ENCODE measurements at places on chromosomes 12 and 14.

- DNase-seq = no peak
These were observed 366.7 kb downstream of the GALC start for GRCh38 chr14:87626266-87626665.

DNA sequence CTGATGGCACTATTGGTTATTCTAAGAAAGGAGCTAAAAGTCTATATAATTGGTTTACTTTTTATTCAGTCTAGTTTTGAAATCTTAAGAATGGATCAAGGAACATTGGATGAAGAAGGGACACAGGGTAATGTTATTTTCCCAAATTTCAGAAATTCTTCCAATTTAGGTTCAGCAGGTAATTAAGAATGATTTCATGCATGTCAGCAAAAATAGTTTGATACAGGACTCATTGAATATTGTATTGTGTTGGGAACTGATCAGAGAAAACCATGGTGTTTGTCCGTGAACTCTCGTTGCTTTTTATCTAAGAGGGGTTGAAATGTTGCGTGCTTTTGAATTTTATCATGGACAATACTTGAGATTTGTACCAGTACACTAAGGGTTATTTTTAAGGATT, 58.6 kb downstream of the PDE3A start:
- no peak for DNase-seq

DNA sequence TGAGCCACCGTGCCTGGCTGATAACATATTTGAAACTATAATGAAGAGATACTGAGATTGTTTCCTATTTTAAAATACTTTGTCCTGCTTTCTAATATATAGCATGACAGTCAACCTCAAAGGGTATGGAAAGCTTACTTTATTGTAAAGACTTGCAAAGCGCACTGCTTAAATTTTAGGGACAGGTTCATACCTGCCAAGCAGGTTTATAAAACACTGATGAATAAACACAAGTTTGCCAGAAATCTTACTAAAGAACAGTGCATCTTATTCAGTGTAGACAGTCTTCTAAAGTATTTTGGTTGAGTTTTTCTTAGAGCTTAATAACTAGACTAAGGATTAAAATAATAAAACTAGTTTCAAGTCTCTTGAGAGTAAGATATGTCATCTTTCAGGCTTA, 4.8 kb downstream of the C12orf71 start:
- no peak for DNase-seq

GRCh38 chr14:70077720-70078119, 111.0 kb downstream of the SLC8A3 start:
- DNase-seq = no peak

GRCh38 chr12:113845900-113846674, 120.0 kb downstream of the RBM19 start:
- no peak for DNase-seq

GRCh38 chr14:75857199-75857598, 124.6 kb downstream of the TGFB3 start:
- DNase-seq = no peak

DNA sequence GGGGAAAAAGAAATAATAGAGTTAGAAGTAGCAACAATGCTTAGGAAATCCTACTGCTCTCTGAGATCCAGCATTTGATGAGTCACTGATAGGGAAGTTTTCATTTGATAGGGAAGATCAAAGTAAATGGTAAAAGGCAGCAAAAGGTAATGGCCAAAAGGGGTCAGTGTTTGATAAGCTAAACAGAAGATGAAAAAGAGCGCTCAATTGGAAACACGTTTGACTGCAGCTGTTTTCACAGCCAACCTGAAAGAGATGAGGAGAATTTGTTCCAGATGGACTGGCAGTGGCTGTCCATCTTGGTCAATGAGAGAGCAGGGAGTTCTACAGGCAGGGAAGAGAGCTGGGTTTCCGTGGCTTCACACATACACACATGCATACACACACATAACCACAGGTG, 264.2 kb downstream of the TMEM132C start:
- DNase-seq = no peak

DNA sequence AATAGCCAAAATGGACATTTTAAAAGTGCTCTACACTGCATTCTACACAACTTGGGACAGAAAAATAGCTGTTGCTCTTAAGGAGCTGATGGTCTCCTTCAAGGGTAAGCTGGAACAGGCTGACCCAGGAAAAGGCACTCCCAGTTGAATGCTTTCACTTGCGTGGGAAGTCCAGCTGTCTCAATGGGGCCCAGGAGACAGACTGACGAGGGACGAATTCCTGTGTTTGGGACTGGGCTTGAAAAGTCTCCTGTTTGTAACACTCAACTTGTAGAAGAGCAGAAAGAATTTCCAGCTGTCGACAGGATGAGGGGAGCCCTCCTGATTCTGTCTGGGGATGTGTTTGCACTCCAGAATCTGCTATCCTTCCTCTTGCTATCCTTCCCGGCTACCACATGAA, 180.8 kb downstream of the ZFP36L1 start:
- no peak for DNase-seq

GRCh38 chr12:11497995-11498394, 102.6 kb upstream of the PRB2 start:
- no peak for DNase-seq

DNA sequence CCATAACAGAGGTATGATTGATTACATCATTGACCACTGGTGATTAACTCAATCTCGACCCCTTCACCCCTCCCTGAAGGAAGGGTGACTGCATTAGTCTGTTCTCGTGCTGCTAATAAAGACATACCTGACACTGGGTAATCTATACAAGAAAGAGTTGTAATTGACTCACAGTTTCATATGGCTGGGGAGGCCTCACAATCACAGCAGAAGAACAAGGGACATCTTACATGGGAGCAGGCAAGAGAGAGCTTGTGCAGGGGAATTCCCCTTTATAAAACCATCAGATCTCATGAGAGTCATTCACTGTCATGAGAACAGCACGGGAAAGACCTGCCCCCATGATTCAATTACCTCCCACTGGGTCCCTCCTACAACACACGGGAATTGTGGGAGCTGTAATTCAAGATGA, 55.9 kb upstream of the TMCC3 start:
- no peak for DNase-seq

Measured in H54 (cell line).